ENCODE measurements at places on chromosomes 11 and 22.

- no peak for DNase-seq
Observed at GRCh38 chr11:85758026-85758425, 52.9 kb downstream of the SYTL2 start.

DNA sequence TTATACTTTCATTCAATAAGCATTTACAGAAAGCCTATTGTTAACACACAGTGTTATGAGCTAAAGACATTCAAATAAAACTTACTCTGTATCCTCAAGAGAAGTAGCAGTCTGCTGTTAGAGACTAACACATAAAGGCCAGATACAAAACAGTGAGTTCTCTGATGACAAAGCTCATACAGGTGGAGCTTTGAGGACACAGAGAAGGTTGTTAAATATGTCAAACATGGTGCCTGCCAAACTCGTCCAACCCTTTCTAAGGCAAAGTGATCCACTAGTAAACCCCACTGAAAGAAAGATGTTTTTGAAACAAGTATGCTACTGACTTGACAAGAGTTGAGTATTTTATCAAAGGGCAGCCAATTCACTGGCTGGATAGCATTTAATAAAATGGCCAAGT lies 70.1 kb downstream of the C2CD3 start:
- no peak for DNase-seq

GRCh38 chr11:11657218-11657955 lies 35.6 kb upstream of the GALNT18 start:
- DNase-seq: no peak

GRCh38 chr11:93972790-93973189 lies 48.4 kb upstream of the HEPHL1 start:
- no peak for DNase-seq

GRCh38 chr11:63609971-63610580 lies 4.2 kb downstream of the PLAAT3 start:
- no peak for DNase-seq
